ENCODE measurements at places on chromosomes 4 and X.
A peak's percentile ranks its signal among the peaks of the same experiment; 100 is the strongest.

DNA sequence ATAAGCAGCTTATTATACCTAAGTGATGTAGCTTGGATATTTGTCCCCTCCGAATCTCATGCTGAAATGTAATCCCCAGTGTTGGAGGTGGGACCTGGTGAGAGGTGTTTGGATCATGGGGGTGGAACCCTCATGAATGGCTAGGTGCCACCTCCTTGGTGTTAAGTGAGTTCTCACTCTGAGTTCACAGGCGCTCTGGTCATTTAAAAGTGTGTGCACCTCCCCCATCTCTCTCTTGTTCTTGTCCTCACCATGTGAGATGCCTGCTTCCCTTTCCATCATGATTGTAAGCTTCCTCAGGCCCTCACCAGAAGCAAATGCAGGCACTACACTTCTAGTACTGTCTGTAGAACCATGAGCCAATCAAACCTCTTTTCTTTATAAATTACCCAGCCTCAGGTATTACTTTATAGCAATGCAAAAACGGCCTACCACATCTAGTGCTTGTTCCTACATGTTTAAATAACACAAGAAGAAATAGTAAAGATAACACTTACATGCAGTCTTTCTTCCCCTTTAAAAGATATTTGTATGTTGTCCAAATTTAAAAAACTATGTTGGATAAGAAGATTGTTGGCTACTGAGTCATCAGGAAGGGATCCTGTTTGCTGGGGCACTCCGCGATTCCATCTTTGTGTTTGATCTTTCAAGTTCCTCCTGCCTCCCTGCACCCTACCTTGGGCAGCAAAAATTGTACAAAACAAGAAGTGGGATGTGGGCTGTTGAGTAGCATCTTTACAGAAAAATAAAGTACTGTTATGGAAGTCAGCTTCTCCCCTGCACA, 29.7 kb downstream of the PPP1R2C start:
- no peak for DNase-seq

GRCh38 chr4:119087121-119087520, 48.5 kb upstream of the MYOZ2 start:
- no peak for DNase-seq

DNA sequence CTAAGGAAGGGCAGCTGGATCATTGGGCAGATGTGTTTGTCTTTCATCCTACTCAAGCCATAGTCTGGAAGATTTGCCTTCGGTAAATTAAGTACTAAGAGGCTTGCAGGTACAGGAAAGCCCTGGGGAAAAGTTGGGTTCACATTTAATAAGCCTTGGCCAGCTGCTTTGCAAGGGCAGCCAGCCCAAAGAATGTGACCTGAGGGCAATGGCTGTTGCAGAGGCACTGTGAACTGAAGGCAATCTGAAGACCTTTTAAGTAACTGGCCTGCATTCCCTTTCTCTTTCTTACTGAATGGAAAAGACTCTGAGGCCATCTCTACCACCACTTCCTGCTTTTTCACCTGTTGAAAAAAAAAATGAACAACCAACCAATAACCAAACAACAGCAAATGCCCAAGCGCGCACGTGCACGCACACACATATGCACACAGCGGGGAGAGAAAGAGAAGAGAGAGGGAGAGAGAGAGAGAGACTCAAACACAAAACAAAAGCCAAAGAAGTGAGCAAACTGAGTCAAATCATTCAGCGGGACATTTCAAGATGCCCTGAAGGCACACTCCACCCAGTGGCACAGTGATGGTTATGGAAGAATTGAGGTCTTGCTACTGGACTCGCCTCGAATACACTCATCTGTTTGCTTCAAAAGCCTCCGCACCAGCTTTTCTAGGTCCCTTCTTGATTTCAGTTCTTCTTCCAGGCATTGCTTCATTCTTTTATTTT, 19.6 kb downstream of the CD40LG start:
- no peak for DNase-seq

- no peak for DNase-seq
Observed at GRCh38 chr4:25112366-25112994, 47.8 kb downstream of the SEPSECS start.

GRCh38 chr4:86496094-86497080, 97.7 kb upstream of the PTPN13 start:
- peak; percentile 4 for DNase-seq

Measured in stimulated activated CD4-positive, alpha-beta T cell treated with anti-CD3 and anti-CD28 coated beads, Interleukin-2, amount 100 ng/mL, for 4 hours (primary cell).